ENCODE measurements at places on chromosomes 2 and 18.

DNA sequence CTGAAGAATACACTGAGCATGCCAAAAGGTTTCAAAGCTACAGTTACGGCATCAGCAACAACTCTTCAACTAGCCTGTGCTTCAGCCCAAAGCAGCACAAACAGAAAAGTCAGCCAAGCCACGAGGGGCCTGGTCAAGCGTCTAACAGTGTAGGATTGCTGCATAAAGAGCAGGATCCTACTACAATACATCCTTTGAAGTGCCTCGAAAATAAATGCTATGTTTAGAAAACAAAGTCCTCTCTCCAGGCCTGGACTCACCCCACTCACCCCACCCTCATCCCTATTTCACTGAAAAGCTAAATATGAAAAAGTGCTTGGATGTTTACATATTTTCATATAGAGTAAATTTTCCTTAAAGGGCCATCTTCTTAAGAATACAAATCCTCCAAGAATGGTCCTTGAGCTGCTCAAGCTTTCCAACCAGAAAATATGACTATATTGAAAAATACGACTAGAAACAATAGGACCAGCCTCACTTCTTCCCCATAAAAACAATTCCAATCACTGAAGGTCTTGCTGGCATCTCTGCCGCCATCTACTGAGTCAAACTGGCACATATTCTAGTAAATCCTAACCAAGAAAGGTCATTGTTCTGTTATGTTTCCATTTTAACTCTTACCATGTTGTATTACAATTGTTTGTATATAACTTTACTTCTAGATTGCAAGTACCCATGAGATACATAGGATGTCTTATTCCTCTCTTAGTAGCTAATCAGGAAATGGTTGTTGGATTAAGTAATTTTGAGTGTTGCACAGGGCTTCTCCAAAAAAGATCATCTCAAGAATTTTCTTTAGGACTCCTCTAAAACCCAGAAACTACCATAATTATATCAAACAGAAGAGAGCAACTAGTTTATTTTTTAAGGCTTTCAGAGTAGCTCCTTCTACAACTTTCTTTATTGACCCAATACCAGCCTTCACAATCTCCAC, 63.6 kb downstream of the CLHC1 start:
- DNase-seq, result peak; percentile 93

- no peak for DNase-seq
Observed at GRCh38 chr2:45370369-45370768, 240.7 kb downstream of the SRBD1 start.

DNA sequence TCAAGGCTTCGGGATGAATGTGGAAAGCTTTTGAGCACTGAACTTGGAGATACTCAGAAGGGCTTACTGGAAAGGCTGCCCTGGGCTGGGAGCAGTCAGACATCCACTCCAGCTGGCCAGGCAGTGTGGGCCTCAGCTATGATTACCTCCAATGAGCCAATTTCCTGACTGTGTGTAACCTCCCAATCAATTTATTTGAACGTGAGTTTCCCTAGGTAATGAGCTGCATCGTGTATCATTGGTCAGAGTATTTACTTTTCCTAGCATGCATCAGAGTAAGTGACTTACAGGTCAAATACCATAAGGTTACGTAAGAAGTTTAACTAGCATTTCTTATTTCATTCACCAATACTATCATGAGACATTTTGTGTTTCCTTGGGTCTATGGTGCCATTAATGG, 11.0 kb upstream of the CTAGE1 start:
- no peak for DNase-seq

DNA sequence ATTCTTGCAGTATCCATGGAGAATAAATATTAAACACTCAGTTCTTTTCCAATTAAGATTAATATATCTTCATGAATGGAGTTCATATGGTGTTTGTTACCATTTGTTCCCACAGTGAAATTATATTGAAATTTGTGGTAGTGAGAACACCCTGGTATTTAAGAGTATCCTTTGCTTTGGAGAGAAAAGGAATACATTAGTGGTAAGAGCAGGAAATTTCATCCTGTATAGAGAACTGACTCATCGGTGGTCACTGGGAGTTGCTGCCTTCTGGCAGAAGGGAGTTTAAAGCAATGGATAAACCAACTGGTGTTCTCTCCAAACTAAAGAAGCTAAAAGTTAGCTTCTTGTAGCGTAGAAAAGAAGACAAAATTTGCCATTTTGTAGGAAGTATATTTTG, 107.3 kb downstream of the MYO1B start:
- DNase-seq, result no peak

DNA sequence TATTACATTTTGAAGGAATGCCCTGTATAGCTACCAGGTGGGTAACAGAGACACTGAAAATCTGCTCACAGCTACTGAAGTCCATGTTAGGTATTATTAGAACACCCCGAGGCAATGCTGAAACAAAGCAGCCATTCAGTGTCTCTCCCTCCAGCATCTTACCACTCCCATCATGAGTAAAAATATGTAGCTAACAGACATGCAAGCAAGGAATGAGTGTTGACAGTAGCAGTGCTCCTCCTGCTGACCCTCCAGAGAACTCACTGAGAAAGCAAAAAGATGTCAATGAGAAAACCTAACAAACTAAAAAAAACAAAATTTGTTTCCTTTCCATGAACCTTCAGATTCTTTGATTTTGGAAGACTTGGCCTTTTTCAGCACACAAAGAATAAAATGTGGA, 393.9 kb downstream of the LRRTM1 start:
- DNase-seq, result peak; percentile 17

- peak; percentile 43 for DNase-seq
Observed at GRCh38 chr2:197113275-197113711, 186.8 kb upstream of the PGAP1 start.

GRCh38 chr2:134504586-134505336, 214.0 kb downstream of the TMEM163 start:
- no peak for DNase-seq

DNA sequence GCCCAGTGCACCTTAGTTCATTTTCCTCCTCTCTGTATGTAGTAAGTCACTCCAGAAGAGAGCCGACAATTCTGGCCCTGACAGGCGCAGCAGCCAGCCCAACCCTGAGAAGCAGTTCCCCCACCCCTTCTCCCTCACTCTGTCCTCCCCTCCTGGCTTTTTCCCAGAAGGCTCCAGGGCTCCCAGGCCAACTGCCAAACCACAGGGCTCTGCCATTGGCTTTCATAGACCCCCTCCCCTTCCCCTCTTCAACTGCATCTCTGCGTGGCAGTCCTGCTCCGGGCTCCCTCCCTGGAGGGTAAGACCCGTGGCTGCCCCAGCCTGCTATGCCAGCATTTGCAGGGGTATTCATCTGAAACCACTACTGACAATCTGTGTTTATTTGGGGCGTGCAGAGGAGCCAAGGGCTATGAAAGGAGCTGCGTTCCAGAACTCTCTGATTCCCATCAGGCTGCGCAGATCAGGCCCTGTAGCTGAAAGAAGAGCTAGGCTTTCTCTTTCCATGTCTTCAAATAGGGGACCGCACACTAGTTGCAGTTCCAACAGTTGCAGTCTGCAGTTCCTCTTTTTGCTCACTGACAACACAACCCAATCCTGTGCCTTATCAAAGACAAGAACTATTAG, 388.6 kb upstream of the TNP1 start:
- DNase-seq, result peak; percentile 83

GRCh38 chr18:22391407-22392345, 26.0 kb downstream of the CTAGE1 start:
- no peak for DNase-seq

- peak; percentile 35 for DNase-seq
Observed at GRCh38 chr2:132448771-132449170, 32.2 kb downstream of the GPR39 start.

GRCh38 chr2:69260666-69261065, 126.4 kb downstream of the GFPT1 start:
- DNase-seq, result no peak

DNA sequence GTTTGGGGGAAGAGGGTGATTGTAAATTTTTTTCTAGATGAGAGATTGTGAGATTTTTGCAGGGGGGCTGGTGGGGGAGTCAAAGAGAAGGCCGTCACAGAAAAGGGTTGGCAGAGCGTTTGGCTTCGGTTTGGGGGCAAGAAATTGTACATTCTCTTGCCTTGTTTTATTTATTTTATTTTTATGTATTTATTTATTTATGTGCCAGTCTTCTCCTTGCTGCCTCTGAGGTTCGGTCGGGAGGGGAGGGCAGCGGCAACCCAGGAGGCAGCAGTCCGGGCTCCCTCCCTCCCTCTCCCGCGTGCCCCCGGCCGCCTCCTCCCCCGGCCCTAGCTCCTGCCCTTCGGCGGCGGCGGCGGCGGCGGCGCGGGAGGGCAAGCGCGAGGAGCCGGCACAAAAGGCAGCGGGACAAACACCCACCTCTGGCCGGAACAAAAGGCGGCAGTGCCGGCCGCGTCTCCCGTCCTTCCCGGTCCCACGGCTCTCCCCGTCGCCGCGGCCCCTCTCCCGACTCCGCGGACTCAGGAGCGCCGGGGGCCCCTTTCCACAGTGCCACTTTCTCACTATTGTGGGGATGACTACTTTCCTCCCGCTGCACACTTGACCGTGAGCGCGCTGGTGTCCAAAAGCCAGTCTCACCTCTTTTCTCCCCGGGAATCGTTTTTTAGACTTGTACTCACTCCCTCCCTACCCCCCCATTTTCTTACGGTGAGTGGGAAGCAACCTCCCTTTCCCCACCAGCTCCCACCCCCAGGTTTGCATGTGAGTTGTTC, 1.2 kb downstream of the BCL11A start:
- DNase-seq, result no peak

DNA sequence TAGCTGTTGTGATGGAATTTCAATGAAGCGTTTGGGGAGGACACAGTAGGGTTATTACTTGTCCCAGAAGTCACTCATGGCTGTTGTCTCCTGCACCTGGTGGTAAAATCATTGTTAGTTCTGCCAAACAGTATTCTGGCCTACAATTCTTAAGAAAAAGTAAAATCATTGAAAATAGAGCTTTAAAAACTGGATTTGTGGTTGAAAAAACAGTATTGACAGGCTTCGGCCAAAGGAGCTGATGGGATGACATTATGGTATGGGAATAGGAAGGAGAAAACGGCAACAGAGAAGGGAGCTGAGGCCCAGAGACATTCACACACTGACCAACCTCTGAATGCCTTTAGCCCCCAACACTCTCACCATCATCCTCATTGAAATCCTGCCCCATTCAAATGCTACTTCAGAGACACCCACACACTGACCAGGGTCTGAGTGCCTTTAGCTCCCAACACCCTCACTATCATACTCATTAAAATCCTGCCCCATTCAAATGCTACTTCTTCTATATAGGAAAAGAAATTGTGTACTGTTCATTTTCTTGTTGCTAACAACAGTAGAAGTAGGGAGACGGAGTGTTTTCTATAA, 114.1 kb upstream of the OSR1 start:
- DNase-seq, result no peak

DNA sequence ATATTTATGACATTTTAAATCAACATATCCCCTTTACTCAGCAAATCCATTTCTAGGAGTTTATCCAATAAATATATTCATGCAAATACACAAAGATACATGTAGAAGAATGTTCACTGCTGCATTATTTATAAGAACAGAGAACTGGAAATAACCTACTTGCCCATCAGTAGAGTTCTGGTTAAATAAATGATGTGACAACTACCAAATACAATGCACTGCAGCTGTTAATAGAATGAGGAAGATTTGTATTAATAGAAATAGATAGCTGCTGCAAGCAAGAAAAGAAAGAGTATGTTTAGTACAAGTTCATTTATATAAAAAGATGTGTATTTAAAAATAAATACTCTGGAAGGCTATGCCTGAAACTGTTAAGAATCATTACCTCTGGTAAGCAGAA, 49.3 kb upstream of the CSRNP3 start:
- DNase-seq, result no peak

DNA sequence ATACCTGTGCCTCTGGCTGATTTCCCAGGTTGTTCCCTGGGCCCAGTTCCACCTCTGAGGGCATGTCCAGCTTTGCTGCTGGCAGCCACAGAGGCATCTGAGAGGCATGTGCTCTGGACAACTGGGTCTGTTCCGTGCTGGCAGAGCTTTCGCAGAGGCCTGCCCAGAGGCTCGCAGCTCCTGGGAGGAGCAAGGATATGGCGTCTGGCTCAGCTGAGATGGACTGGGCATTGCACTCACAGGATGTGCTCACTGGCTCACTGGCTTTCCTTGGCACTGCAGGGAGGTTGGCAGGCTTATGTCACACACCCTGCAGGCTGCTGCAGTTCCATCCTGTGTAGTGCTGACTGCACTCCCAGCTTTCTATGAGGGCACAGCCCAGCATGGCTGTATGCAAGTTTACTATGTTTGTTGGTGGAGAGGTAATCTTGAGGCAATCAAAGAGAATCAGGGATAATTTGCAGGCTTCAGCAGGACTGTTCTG, 172.3 kb downstream of the PRKCE start:
- DNase-seq, result peak; percentile 85
